ENCODE measurements at places on chromosomes 2 and 18.

DNA sequence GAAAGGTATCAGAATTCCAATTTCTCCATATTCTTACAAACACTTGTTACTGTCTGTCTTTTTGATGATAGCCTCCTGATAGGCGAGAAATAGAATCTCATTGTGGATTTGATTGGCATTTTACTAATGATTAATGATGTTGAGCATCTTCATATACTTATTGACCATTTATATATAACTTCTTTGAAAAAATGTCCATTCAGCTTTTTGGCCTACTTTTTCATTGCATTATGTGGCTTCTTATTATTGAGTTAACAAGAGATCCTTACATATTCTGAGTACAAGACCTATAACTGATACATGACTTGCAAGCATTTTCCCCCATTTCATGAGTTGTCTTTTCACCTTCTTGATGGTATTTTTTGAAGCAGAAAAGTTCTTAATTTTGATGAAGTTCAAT is 54.6 kb downstream of the QPCT start:
- DNase-seq = no peak

- DNase-seq = no peak
Measured at GRCh38 chr18:24876266-24876665, 415.8 kb downstream of the HRH4 start.

GRCh38 chr2:54114936-54115283 is 505 bp upstream of the ACYP2 start:
- DNase-seq = no peak

DNA sequence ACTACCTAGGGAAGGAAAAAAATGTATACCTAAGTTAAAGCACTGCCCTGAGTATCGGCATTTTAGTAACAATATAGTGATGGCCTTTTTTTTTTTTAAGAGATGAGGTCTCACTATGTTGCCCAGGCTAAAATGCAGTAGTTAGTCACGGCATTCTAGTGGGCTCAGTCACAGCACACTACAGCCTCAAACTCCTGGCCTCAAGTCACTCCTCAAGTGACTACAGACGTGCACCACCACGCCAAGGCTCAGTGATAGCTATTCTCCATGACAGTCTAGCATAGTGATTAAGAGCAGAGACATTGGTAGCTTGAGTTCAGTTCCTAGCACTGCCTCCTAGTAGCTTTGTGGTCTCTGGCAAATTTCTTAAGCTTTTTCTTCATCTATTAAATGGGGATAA is 27.6 kb downstream of the UBXN2A start:
- no peak for DNase-seq

GRCh38 chr2:99397266-99397920 is 60.2 kb downstream of the EIF5B start:
- DNase-seq = no peak

DNA sequence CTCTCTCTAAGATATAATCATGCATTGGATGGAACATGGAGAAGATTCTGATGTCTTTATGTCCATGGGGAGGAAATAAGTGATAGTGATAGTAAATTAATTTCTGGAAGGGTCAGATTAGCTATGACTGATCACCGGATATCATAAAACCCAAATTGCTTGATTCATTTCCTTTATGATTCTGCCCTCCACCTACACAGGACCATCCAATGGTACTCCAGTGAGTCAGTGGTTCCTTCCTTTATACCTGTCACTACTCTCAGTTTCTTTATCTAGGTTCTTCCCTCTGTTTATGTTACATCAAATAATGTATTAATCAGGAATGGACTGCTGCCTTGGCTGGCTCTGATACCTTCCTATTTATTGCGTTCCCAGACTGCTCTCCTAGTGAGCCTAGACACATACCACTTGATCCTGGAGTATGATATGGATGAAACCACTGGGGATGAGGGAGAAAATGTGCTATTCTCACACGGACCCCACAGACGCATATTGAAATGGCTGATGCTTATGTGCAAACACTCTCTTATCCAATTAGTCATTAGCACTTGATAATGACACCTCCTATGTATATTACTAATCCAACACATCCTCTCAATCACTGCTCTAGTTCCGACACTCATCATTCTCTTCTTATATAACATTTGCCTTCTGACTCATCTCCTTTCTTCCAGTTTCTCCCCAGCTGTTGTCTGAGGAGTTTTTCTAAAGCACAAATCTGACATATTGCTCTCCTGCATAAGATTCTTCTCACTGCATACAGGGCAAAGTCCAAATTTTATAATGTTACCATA is 315.6 kb downstream of the INSIG2 start:
- DNase-seq = no peak

DNA sequence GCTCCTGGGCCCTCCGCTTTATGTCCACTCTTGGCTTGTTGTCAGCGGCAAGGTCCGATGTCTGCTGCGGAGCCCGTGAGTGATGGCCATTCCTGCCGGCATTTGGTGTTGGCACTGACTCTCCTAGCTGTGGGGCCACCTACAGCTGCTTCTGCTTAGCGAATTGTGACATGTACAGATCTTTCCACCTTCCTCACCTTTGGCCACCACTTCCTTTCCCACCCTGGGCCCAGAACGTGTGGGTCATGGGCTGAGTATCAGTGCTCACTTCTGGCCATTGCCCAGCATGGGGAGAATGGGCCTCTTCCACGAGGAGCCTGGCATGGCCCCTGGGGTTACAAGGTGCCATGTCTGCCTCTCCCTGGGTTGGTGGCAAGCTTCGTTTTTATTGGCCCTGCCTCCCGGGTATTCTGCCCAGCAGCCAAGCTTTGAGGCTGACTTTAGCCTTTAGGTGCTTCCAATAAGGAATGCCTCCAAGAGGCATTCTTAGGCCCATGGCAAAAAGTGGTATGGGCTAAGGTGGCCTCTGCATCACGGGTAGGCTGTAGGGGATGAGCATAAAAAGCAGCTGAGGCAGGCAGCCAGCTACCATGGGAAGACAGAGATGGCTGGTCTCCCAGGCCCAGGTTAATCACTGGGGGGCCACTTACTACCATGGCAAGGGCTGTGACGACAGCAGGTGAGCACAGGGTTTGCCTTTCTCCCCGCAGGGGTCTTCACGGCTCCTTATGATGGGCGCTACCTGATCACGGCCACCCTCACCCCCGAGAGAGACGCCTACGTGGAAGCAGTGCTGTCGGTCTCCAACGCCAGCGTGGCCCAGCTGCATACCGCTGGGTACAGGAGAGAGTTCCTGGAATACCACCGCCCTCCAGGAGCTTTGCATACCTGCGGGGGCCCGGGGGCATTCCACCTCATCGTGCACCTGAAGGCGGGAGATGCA is 65.8 kb downstream of the EMILIN2 start:
- DNase-seq = no peak

DNA sequence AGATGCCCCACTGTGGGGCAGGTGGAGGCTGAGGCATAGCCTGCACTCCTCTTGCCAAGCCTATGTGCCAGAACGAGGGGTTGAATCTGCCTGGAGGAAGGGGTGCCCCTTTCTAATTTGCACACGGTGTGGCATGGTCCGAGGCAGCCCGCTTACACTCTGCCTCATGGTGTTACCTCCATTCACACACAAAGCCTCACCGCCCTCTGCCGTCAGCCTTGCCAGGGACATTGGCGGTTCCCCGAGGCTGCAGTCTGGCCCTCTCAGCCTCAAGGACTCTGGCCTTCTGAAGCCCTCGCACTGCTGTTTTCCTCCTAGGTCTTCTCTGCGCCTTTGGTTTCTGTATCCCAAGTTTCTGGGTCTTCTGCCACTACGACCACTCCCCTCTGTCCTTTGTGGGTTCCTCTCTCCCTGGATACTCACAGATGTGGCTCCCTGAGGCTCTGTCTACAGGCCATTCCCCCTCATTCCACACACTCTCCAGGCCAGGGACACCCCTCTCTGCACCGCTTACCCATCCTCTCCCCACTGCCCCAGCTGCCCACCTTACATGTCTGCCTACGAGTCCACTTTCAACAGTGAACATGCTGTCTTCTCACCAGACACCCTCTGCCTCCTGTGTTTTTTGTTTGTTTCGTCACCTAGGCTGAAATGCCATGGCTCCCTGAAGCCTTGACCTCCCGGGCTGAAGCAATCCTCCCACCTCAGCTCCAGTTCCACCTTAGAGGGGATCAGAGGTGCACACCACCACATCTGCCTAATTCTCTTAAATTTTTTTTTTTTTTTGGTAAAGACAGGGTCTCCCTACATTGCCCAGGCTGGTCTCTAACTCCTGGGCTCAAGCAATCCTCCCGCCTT is 7.9 kb upstream of the ASPRV1 start:
- no peak for DNase-seq

- no peak for DNase-seq
Measured at GRCh38 chr2:238157506-238158017, 1.2 kb upstream of the ERFE start.

DNA sequence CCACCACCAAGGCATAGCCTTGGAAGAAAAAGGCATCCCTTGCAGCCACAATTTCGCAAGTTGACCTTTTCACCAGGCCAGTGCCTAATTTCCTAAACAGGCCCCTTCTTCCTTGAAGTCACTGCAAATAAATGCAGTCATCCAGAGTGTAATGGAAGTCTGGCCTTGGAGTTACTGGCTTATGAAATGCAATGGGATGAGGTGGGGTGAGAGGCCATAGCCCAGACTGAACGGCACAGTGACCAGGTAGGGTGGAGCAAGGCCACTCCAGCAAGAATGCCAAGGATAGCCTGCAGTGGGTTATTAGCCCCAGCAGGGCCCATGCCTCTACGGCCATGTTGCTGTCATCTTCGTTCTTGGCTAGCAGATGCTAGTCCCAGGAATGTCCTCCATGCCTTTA is 68.4 kb downstream of the BCL11A start:
- DNase-seq = no peak

DNA sequence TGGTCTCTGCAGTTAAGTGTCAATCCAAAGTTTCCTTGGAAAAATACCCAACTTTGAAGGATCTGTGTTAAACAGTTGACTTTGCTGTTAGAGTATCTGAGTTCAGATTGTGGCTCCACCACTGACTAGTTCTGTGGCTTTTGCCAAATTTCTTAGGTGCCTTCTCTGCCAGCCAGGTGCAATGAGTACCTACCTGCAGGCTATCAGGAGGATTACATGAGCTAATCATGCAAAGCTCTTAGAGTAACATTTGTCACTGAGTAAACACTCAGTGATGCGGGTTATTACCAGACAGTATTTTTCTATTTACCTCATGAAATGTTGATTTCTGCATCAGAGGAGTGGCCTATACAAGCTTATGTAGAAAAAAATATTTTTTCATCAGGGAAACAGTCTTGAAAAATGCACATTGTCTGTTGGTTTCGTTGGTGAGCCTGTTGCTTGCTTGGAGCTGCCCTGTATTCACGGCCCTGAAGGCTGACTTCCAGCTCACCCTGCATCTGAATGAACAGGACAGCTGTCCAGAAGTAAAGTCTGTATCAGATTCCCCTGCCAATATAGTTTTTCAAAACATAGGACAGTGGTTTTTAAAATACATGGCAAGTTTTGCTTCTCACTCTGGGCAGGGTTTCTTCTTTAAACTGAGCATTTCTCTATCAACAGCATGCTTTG is 235.1 kb downstream of the CDCA7 start:
- no peak for DNase-seq

GRCh38 chr2:234679741-234680687 is 183.1 kb upstream of the ARL4C start:
- DNase-seq = no peak

- no peak for DNase-seq
Measured at GRCh38 chr2:218849721-218850120, 9.9 kb upstream of the WNT6 start.

DNA sequence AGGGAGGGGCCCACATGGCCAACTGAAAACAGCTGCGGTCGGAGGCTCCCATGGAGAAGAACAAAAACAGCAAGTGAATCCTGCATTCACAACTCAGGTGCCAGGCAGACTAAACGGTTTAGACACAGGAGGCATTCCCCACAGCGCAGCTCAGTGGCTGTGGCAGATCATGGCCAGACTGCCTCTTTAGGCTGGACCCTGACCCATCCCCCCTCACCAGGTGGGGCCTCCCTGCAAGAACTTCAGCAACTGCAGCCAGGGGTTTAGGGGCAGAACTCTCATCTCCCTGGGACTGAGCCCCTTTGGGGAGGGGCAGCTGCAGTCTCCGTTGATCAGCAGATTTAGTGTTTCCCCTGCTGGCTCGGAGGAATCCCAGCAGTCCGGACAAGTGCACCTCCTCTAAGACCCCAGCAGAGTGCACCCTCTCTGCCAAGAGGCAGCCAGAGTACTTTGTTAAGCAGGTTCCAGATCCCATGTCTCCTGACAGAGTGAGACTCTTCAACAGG is 346.7 kb downstream of the SS18 start:
- no peak for DNase-seq

- no peak for DNase-seq
Measured at GRCh38 chr2:126898636-126899035, at the start of gene TEX51. TSS of gene TEX51 (plus strand) at chr2:126898890. CDS start at chr2:126898919, 29 bp downstream.

GRCh38 chr2:237488901-237489860 is 2.1 kb downstream of the MLPH start:
- no peak for DNase-seq

DNA sequence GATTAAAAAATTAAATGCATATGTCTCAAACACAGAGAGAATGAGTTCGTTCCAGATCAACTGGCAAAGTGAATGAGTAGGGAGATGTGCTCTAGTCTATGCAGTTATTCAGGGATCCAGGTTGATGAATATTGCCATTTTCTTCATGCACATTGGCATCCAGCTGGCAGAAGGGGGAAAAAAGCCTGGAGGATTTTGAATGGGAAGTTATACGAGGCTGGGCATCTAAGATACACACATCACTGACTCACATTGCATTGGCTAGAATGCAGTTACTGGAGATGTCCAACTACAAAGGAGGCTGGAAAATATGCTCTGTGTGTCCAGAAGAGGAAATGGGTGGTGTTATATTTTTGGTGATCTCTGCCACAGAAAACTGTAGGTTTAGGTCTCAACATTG is 270.9 kb upstream of the FIGN start:
- DNase-seq = no peak

GRCh38 chr2:127511090-127511695 is 15.1 kb downstream of the IWS1 start:
- no peak for DNase-seq

DNA sequence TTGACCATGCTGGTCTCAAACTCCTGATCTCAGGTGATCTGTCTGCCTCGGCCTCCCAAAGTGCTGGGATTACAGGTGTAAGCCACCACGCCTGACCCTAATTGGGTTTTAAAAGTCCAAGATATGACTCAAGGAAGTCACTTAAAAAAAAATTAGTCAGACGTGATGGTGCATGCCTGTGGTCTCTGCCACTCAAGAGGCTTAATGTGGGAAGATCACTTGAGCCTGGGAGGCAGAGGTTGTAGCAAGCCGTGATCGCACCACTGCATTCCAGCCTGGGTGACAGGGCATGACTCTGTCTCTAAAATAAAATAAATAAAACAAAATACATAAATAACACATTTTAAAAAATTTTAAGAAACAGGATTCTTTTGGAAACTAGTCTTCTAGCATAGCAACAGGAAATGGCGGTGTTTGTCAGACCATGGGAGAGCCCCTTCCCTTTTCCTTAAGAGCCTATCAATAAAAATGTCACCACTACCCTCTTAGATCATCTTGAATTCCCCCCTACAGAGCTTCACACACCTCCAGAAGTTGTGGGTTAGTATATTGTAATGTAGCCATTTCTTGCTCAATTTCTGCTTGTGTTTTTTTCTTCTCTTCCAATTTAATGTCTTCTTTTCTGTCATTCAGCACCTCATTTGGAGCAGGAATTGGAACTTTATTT is 20.1 kb downstream of the SFT2D3 start:
- no peak for DNase-seq

GRCh38 chr18:60508108-60508507 is 135.5 kb upstream of the MC4R start:
- DNase-seq = no peak

- no peak for DNase-seq
Measured at GRCh38 chr2:44079686-44080085, 83.9 kb upstream of the LRPPRC start.

All from stimulated activated CD8-positive, alpha-beta memory T cell treated with anti-CD3 and anti-CD28 coated beads, Interleukin-7, amount 100 ng/mL, for 1 hour (primary cell).